OCI-LY7 (cell line): ENCODE measurements at places on chromosomes 13 and 19. TPM values are rescaled to one million over a fixed set of nuclear protein-coding genes. Genes with fewer than 3 reads are reported as not detected.

DNA sequence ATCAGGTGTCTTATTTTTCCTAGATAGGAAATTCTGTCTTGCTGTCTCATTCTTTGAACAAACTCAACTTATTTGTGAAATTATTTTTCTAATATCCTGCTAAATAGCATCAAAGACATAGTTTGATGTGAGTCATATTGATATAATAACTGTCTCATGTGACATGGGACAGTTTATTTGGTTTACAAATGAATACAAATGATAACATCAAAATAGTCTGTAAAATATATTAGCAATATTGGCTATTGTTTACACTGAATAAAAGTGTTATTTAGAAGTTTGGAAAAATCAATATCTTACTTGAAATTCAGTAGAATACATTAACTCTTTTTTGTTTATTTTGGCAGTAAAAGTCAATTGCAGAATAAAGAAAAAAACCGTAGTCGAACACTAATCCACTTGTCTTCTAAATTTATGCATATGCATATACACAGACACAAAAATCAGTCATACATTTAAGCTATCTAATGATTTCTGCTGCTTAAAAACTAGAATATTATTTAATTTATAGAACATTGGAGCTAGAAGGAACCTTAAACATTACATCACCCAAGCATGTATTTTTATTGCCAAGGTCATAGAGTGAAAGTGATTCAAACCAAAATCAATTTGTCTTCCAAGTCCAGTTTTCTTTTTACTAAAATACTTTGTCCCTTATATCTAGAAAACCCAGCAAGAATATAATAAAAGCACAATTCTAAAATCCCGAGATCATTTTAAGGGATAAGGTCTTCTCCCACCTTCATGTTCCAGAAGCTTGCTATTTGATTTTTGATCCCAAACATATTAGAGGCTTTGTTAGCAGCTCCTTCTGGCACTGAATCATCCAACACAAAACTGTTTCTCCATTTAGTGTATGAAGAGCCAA, 776.5 kb upstream of the SLITRK1 start:
- no peak for DNase-seq

DNA sequence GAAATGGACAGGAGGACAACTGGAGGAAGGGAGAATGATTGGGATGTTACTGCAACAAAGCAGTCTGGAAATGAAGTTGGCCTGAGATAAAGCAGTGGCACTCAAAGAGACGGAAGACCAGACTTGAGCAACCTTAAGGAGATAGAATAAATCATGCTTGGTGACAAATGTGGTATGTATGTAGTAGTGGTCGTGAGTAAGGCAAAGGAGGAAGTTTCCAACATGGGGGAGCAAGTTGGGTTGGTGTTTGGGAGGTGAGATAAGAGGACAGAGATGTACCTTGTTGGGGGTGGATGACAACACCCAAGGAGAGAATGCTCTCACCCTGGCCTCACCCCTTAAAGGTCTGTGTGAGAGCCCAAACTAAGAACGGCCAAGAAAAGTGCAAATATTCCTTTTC, 420.5 kb downstream of the DIAPH3 start:
- no peak for DNase-seq

Gene ADAMTS10
- not detected in 2 replicates for total RNA-seq

DNA sequence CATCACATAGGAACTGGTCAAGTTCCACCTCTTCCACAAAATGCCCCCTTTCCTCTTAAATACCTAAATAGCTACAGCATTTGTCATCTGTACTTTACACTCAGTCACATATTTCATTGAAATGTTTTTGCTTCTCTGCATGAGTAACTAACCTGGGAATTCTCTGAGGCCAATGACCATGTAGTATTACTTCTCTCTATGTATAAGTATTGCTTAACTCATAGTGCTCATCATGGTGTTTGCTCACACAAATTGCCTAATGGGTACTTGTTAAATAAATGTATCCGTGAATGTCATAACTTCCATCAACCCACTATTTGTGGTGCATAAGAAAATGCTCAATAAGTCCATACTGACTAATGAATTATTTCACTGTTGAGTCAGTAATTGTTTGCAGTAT, 115.5 kb downstream of the FGF14 start:
- no peak for DNase-seq

- DNase-seq, result peak; percentile 75
These were observed 2.7 kb downstream of the UHRF1 start for GRCh38 chr19:4911786-4912672.

- DNase-seq, result no peak
These were observed 157.9 kb downstream of the UQCRFS1 start for GRCh38 chr19:29054886-29055675.

GRCh38 chr13:113116206-113116800, 6.3 kb upstream of the F10 start:
- DNase-seq, result no peak

DNA sequence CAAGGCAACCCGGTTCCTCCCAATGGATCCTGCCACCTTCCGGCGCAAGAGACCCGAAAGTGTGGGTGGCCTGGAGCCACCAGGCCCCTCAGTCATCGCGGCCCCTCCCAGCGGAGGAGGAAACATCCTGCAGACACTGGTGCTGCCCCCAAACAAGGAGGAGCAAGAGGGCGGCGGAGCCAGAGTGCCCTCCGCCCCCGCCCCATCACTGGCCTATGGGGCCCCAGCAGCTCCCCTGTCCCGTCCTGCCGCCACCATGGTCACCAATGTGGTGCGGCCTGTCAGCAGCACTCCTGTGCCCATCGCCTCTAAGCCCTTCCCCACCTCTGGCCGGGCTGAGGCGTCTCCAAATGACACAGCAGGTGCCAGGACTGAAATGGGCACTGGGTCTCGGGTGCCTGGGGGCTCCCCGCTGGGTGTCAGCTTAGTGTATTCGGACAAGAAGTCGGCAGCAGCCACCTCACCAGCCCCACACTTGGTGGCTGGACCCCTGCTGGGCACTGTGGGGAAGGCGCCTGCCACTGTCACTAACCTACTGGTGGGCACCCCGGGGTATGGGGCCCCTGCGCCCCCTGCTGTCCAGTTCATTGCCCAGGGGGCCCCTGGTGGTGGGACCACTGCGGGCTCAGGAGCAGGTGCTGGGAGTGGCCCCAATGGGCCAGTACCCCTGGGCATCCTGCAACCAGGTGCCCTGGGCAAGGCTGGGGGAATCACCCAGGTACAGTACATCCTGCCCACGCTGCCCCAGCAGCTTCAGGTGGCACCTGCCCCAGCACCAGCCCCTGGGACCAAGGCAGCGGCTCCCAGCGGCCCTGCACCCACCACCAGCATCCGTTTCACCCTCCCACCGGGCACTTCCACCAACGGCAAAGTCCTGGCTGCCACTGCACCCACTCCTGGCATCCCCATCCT, 11.2 kb upstream of the PRR19 start:
- peak; percentile 71 for DNase-seq

Gene ZNF763
- 6.2 and 7.7 TPM in 2 replicates for total RNA-seq

DNA sequence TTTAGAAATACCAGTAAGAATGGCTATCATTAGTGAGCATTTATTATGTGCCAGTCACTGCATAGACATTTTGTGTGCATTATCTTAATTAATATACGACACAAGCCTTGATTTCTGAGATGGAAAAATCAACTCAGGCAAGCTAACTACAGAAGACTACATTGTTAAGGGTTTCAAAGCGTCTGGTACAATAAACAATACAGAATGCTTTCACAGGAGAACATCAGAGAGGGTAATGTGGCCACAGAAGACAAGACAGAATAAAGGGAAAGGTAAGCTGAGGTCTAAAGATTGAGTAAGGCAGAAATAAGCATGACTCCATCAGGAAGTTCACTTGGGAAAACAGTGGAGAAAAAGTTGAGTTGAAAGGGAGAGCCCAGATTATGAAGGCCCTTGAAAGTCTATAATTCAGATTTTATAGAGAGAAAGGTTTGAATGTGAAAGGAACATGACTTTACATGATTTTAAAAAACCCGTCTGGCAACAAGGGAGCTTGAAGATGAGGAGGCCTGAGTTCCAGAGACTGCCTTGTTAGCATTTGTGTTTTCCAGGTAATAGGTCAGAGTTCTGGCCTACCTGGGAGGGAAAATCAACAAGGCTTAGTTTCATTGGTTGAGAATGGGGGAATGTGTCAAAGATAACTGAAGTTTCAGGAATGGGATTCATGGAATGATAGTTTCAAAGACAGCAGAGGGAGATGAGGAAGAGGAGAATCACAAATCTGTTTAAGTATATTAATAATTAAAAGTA, 1.8 kb upstream of the MBNL2 start:
- no peak for DNase-seq

DNA sequence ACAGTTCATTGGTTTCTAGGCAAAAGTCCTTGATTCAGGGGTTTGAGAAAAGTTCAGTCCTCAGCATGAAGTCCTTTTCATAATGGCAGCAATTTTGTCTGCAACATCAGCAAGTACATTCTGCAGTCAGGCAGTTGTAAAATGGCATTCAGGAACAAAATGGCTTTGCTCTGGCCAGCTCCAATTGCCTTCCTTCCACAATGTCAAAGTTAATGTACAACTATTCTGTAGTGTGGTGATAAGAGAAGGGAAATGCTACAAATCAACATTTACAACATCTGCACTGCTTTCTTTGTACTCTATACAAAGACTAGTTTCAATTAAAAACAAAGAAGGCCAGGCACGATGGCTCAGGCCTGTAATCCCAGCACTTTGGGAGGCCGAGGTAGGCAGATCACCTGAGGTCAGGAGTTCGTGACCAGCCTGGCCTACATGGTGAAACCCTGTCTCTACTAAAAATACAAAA, 1.8 kb upstream of the NEK3 start:
- DNase-seq, result no peak

GRCh38 chr19:39265321-39265916, 2.8 kb upstream of the IFNL2 start:
- DNase-seq, result no peak

DNA sequence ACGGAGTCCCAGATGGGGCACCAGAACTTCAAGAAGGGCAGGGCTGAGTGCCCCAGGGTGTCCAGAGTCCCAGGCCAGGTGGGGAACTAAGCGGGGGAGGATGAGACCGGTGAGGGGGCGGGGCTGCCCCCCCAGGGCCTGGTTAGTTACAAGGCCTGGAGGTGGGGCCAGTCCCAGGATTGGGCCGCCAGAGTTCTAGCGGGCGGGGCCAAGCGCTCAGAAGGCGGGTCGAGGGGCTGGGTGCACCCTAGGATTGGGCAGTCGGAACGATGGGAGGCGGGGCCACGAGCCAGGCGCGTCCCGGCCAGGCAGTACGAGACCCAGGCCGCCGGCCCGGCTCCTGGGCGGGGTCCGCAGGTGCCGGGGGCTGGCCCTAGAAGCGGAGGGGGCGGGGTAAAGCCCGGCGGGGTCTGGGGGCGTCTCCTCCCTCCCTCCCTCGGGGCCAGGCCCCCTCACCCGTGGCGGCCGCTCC, 571 bp downstream of the ZNF653 start:
- peak; percentile 97 for DNase-seq

DNA sequence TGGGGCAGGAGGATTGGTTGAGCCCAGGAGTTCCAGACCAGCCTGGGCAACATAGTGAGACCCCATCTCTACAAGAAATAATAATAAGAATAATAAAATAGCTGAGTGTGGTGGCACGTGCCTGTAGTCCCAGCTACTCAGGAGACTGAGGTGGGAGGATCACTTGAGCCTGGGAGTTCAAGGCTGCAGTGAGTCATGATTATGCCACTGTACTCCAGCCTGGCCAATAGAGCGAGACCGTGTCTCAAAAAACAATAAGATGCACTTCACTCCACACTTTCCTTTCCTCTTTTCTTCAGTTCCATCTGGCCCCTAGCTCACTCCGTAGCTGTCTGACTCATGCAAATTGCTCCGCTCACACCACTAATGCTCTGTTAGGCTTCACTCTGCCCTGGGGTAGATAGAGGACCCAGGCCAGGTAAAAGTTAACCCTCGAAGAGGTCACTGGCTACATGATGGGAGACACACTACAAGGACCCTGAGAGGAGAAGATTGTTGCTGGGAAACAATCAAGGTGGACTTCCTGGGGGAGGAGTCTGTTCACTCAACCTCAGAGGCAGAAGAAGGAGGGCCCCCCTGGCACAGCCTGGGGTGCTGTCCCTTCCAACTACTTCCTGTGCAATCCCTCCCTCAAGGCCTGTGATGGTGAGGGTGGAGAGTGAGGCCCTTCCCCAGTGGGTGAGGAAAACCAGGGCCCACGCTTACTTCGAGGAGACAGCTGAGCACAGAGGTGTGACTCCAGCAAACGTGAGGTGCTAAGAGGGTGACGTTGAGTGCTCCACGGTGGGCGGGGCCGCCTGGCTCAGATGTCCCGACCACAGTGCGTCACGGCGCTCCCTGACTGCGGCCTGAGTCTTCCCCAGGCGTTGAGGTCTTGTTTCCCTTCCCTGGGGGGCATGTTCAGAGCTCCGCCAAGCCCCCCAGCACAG, 8.8 kb upstream of the TNFSF9 start:
- peak; percentile 91 for DNase-seq

Gene ZNF790
- total RNA-seq, result 2.7 and 3.0 TPM in 2 replicates

GRCh38 chr19:57473646-57474045, 3.7 kb downstream of the ZNF772 start:
- DNase-seq, result no peak

DNA sequence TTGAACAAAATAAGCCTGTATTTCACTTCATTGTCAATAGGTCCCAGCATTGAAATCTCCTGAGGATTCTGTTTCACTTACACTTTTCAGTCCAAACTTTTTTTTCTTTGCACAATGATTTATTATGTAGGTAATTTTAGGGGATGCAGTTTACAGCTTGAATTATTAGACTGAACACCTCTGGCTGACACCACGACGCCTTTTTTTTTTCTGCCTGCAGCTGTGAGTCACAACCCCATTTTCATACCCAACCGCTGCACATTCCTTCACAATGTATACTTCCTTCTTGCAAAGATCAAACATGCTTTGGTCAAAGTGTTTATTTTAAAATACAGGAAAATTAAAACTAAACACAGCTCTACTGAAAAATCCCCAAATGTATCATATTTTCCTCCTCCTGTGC, 11.4 kb downstream of the ZIC2 start:
- DNase-seq, result no peak

Gene RASIP1
- total RNA-seq, result 0.31 and 0.36 TPM in 2 replicates

Gene KCNN1
- 0.57 and 0.61 TPM in 2 replicates for total RNA-seq
